Glutamatergic neuron (in vitro differentiated cells): ENCODE measurements at places on chromosomes 6 and 20.

DNA sequence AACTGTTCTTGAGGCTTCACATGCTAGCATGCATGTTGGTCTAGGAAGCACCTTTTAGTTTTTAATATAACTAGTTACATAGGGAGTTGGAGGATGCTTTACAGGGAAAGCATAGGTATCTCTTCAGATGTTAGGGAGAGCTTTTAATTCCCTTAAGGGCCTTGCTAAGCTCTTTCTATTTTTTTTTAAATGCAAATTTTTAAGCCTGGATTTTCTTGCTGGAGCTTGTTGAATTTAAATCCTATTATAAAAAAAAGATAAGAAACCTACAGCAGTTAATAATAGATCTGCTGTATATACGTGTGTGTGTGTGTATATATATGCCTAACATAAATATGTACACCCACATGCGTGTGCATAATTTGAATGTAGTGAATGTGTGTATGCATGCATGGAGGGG, 79.0 kb downstream of the FIG4 start:
- DNase-seq, result no peak
- no peaks in the 10 kb centered on the region for H3K4me1 ChIP-seq
- no peaks in the 10 kb centered on the region for H3K27me3 ChIP-seq
- H3K4me3 ChIP-seq, result no peak overlapping the region
- H3K36me3 ChIP-seq, result peaks cover 4% of the 10 kb centered on the region
- no peak overlapping the region for H3K27ac ChIP-seq

DNA sequence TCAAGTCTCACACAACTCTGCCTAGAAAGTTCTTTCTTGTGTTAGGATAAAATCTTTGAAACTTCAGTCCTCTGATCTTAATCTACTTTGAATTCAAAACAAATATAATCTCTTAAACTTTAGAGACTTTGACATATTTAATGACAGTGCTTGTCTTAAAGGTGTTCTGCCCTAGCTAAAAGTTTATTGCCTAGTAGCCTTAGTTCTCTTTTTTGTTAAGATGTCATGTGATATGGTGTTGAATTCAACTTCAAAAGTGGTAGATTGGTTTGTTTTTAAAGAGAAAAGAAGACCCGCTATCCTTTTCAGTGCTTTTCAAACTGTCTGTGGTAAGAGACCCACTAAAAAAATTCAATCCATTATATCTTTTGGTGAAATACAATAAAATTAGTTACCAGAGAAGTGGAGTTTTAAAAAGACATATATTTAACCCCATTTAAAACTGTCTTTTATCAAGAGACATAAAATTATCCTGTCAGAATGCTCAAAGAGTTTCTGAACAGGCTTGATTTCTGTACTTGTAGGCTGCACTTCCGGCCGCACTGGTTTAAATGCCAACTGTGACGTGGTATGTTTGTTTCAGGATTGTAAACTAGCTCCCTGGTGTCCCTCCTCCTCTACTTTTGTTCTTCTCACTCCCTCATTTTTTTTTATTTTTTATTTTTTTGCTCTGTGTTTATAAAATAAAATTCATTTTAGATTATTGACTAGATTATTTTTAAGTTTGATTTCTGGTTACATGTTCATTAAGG, 76.5 kb downstream of the QKI start:
- no peak overlapping the region for H3K4me3 ChIP-seq
- no peaks in the 10 kb centered on the region for H3K36me3 ChIP-seq

- H3K27ac ChIP-seq, result no peak overlapping the region
- H3K4me3 ChIP-seq, result no peak overlapping the region
- peaks cover 11% of the 10 kb centered on the region for H3K4me1 ChIP-seq
- DNase-seq, result no peak
- H3K27me3 ChIP-seq, result no peaks in the 10 kb centered on the region
These were observed 397.5 kb downstream of the HDGFL1 start for GRCh38 chr6:22966691-22967422.

DNA sequence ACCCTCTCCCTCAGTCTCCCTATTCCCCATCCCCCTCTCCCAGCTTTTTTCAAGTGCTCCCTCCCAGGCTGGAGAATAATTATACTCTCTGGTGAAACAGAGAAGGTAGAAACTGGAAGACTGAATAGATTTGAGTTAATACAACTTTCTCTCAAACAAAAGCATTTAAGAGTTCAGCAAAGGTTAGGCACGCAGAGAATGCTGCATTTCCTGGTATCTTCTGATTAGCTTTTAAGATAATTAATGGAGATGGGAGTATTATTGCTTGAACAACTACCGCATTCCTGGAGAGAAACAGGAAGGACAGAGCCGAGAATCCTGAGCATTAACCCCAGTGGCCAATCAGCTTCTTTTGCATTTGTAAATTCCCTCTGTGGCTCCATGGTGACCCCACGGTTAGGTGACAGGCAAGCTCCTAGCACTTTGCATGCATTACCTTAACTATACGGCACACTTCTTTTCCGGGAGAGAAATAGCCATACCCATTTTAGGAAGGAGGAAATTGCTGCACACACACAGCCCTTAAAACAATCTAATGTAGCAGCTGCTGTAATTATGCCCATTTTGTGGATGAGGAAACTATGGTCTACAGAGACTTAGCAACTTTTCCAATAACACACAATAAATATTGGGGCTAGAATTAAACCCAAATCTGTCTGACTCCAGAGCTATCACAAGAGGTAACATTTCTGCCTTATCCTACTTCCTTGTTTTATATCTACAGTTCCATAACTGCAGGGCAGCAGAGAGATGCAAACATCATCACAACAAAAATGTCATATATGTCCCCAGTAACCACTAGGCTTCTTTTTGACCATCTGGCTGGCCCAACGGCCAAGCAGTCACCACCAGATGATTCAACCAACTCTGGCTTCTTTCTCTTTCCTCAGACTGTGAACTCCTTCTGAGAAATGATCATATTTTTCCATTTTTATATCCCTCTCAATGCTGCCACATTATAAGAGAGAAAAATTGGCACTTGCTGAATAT, 169.9 kb downstream of the CD24 start:
- H3K4me1 ChIP-seq, result no peaks in the 10 kb centered on the region
- no peaks in the 10 kb centered on the region for H3K27me3 ChIP-seq
- H3K36me3 ChIP-seq, result peaks cover 19% of the 10 kb centered on the region
- DNase-seq, result no peak
- H3K4me3 ChIP-seq, result no peak overlapping the region

GRCh38 chr6:37074053-37074827, 68.8 kb downstream of the FGD2 start:
- no peak overlapping the region for H3K4me3 ChIP-seq
- peaks cover 3% of the 10 kb centered on the region for H3K4me1 ChIP-seq
- no peaks in the 10 kb centered on the region for H3K36me3 ChIP-seq
- H3K27me3 ChIP-seq, result peaks cover 4% of the 10 kb centered on the region
- peak; percentile 40 for DNase-seq
